Activated CD4-positive, alpha-beta T cell treated with anti-CD3 and anti-CD28 coated beads for 1 hour (primary cell): ENCODE measurements at places on chromosomes 13 and 19.

DNA sequence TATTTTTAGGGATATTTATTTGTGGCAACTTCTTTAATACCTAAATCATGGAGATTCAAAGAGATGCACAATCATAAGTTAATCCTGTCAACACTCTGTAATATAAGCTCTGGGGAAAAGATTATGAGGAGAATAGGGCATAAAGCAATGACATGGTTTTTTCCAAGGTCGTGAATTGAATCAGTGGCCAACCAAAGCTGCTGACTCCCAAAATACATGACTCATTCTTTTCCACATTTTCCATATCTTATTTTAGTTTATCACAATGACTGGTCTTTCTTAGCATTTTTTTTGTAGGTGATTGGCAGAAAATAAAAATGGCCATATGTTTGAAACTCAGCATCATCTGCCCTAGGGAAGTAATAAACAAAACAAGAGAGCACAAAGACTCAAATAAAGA lies 28.5 kb upstream of the RBM26 start:
- no peak for DNase-seq

GRCh38 chr13:76439546-76439945 lies 446.7 kb downstream of the KCTD12 start:
- no peak for DNase-seq

DNA sequence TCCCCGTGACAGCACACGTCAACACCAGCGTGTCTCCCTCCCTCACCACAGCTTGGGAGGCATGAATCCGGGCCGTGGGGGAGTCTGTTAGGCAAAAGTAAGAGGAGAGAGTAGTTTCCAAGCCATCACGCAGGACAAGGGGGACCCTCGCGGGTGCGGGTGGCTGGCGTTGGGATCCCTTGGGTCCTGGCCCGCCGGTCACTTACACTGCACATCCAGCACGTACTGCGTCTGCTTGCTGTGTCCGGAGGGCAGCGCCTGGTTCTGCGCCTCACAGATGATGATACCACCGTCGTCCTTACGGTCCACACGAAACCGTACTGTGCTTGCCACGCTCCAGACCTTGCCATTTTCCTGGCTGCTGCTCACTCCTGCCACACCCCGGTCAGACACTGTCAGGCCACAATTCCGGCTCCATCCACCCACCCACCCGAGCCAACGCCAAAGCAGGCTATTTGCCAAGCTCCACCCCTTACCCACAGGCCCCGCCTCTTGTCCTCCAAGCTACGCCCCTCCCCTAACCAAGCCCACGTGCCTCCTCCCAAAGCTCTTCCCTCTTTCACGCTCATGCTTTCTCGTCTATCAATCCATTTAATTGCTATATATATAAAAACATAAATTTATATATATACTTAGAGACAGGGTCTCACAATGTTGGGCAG lies 6.6 kb upstream of the ZNF428 start:
- DNase-seq = no peak

- DNase-seq = no peak
Observed at GRCh38 chr19:48290401-48290770, 20.5 kb downstream of the ZNF114 start.

DNA sequence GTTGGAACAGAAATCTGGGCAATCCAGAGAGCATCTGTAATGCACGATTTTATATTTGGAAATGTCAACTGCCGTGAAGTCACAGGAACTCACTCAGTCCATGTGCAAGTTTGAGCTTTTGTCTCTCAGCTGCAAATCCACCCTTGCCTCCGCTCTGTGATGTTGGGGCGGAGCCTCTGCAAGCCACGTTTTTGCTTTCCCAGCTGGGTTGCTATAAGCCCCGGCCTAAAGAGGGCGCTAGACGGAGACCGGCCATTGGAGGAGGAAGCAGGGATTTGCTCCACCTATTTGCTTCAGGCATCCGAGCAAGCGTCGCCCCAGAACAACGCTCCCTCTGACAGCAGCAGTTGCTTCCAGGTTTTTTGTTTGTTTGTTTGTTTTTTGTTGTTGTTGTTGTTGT lies 56.2 kb downstream of the TRPM4 start:
- DNase-seq = no peak

- DNase-seq = no peak
Observed at GRCh38 chr19:18999896-19000620, 33.3 kb downstream of the SUGP2 start.

DNA sequence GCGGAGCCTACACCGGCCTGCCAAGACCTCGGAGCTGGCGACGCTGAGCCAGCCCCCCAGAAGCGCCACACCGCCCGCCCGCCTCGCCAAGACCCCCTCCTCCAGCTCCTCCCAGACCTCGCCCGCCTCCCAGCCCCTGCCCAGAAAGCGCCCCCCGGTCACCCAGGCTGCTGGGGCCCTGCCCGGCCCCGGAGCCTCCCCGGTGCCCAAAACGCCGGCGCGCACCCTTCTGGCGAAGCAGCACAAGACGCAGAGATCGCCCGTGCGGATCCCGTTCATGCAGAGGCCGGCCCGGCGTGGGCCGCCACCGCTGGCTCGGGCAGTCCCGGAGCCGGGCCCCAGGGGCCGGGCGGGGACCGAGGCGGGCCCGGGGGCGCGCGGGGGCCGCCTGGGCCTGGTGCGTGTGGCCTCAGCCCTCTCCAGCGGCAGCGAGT lies 10.2 kb downstream of the C19orf25 start:
- DNase-seq = no peak

DNA sequence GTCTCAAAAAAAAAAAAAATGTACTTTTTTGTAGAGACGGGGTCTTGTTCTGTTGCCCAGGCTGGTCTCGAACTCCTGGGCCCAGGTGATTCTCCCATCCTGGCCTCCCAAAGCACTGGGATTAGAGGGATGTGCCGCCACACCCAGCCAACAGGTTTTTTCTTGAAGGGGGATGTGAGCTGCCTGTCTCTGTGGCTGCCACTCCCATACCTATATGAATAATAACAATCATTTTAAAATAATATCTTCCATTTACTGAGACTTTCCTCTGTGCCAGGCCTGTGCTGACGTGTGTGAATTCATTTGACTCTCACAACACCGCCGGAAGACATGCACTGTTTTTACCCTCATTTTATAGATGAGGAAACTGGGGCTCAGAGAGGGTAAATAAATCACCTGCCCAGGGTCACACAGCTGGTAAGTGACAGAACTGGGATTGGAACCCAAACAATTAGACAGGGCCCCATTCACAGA lies 7.2 kb upstream of the BCL3 start:
- DNase-seq = no peak
